ENCODE measurements at places on chromosomes 6 and 20.

DNA sequence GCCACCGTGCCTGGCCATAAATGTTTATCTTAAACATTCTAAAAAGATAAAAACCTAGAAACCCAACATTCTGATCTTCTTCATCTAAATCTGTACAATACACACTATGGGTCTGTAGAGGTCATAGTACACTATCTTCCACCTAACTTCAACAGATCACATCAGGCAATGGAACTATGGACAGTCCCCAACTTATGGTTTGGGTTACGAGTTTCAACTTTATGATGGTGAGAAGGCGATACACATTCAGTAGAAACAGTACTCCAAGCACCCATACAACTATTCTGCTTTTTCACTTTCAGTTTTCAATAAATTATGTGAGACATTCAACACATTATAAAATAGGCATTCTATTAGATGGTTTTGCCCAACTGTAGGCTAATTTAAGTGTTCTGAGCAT is 23.1 kb downstream of the FKBP5 start:
- no peak for DNase-seq

DNA sequence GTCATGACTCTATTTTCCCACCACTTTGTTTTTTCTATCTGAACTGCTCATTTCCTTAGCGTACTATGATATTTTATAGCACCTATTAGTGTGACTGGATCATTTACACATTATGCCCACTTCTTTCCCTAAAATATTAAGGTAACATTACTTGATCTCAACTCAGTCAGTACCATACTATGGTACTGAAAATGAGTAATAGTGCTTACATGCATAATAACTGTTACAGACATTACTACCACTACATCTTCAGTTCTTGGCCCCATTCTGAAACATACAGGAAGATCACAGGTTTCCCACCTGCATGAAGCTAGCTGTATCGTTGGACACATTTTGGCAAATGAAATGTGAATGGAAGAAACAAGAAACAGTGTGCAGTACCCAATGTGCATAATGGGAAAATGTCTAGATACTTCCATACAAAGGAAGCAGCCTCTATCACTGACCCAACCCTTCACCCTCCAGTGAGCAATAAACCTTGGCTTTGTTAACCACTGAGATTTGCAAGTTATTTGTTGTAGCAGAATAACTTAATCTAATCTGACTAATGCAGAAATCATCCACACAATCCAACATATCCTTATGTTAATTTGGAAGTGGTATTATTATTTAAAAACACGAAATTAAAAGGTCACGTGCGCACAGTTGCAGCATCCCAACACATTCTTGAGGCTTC is 108.6 kb upstream of the DOK5 start:
- no peak for DNase-seq

- DNase-seq: no peak
Observed at GRCh38 chr6:21228876-21229460, 364.6 kb upstream of the SOX4 start.

GRCh38 chr20:62578294-62578897 is 63.9 kb upstream of the SLCO4A1 start:
- no peak for DNase-seq

DNA sequence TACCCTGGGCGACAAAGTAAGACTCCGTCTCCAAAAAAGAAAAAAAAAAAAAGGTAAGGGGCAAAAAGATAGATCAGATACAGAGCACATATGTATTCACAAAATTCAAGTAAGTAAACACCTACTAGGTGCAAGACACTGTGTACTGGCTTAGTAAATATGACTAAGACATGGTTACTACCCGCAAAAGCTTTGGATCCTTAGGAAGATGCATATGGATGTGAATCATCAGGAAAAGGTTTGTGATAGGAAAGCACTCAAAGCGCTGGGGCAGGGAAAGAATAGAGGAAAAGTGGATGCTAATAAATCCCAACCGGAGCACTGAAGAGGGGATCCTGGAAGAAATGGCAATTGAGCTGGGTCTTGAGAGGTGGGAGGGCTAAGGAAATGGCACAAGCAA is 118.8 kb upstream of the FAM184A start:
- no peak for DNase-seq

GRCh38 chr6:18019539-18020534 is 32.4 kb upstream of the KIF13A start:
- DNase-seq: no peak

DNA sequence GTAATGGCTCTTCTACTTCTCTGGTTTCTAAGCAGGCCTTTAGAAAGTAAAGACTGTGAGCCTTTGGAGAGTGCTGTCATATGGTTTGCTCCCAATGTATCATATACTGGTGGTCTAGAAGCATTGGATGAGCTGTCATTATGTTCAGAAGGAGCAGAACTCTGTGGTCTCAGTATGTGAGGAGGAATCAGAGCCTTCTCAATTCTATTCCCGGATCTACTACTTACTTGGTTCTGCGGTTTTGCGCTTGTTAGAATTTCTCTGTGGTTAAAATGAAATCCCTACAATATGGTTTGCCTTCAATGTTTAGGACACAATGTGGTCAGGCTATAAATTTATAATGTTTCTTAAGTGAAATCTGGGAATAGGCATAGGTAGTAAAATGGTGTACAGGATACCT is 64.6 kb downstream of the RWDD2A start:
- no peak for DNase-seq

DNA sequence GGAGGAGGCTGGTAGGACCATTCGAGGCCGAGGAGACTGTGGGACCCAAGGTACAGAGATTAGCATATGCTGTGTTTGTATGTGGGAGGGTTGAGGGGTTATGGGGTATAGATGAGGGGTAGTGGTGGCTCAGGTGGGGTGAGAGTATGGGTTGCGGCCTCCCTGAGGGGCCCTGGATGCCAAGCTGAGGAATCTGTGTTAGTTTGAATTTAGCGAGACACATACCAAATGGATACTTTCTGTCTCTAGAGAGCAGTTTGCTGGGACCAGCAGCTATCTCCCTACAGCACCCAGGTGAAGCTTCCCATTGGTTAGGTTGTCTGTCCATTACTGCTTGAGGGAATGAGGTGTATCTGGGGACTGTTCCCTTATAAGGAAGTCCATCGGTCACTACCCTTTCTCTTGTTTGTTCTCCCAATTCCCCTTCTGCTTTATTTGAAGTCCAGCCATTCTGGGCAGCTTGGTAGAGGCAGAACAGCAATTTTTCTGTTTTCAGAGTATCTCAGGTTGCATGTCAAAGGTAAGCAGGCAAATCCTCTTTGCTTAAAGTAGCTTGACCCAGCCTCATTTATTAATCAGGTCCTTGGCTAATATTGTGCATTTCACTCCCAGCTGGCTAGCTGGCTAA is 15.2 kb downstream of the CHMP4B start:
- no peak for DNase-seq

DNA sequence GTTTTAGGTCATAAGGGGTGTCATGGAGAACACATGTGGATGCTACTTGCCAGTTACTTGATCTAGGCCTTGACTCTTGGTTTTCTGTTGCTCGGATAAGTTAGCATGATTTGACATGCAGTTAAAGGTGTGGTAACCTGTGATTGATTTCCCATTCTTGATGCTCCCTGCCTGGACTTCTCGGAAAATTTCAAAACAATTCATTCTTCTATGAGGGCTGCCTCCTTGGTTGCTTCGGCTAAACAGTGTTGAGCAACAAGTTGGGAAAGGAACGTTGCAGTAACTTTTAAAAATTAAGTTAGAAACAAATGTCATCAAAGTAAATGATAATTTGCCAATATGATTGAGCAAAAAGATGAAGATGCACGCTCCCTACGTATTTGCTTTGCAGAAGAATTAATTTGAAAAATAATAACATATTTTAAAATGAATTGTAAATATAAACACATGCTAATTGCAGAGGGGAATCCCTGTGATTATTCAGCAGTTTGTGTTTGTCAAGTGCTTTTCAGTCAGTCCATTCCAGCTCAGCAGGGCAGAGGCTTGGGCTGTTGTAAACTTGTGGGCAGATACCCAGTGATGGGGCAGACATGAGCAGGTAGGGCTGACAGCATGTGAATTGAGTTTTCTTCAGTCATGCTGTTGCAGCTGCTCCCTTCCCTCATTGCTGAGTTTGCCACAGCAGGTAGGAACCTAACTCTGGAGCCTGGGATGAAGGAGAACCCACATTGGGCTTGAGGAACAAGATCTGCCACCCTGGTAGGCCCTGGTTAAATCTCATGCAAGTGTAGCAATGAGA is 110.2 kb downstream of the ESR1 start:
- no peak for DNase-seq

DNA sequence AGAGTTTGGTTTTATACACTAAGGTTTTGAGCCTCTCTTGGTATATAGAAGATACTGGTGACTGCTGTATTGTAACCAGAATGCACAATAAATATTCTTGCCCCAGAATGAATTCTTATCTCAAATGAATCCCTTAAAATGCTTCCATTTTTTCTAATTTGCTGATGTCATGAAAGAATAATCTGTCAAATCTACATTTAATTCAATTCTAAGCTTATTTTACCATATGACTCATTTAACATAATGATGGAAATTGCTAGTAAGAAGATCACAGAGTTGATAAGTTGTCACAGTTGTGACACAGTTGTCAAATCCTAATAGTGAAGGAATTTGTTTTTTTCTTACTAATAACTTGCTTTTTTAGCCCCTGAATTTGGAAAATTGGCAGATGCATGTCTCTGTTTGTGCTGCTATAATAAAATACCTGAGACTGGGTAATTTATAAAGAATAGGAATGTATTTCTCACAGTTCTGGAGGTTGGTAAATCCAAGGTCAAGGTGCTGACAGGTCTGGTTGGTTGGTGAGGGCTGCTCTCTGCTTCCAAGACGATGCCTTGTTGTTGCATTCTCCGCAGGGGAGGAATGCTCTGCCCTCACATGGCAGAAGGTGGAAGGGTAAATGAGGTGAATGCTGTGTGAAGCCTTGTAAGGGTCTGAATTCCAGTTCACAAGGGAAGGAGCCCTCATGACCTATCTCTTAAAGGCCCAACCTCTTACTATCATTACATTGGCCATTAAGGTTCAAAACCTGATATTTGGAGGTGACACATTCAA is 4.7 kb downstream of the ECT2L start:
- peak; percentile 20 for DNase-seq

DNA sequence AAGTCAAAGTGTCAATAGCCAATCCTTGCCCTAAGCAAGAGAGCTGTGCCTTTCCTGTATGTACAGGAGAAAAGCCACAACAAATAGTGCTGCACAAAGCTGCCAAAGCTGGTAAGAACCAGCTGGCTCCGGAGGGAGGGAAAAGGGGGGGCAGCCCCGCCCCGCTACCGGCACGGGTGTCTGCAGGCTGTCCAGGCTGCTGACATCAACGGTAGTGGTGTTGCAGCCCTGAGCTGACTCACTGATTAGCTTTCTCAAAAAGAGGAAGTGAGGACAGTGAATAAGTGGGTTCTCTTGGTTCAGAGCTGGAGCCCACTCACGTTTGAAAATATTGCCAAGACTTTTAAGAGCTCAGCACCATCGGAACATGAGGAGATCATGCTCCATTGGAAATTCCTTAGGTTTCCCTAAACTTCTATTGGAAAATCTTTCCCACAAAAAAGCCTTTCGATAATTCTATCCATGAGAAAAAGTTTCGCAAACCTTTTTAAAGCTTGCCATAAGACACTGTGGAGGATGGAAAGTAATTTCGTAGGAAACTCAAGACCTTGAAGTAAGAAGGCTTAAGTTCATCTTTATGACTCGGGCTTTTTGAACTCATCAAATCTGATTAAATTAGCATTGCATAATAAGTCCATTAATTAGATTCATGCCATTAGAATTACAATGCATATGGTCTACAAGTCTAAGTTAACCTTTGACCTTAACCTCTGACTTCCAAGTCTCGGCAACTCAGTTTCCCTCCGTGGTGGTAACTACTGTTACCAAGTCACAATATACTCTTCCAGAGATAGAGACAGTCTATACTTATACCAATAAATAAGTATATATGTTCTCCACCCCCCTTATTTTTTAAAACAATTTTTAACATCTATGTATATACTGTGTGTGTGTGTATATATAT is 67.0 kb downstream of the TNFRSF21 start:
- DNase-seq: peak; percentile 65

GRCh38 chr6:158061361-158061708 is 79.7 kb downstream of the SYNJ2 start:
- DNase-seq: peak; percentile 23

- no peak for DNase-seq
Observed at GRCh38 chr6:106731843-106732160, 102.4 kb downstream of the QRSL1 start.

- DNase-seq: no peak
Observed at GRCh38 chr6:151914484-151914883, 107.0 kb downstream of the ESR1 start.

GRCh38 chr20:9359561-9360308 is 154.7 kb upstream of the LAMP5 start:
- DNase-seq: peak; percentile 37

- DNase-seq: no peak
Observed at GRCh38 chr20:4435671-4436455, 285.8 kb upstream of the PRND start.

GRCh38 chr20:63782051-63782471 is 42.5 kb downstream of the SLC2A4RG start:
- DNase-seq: no peak

DNA sequence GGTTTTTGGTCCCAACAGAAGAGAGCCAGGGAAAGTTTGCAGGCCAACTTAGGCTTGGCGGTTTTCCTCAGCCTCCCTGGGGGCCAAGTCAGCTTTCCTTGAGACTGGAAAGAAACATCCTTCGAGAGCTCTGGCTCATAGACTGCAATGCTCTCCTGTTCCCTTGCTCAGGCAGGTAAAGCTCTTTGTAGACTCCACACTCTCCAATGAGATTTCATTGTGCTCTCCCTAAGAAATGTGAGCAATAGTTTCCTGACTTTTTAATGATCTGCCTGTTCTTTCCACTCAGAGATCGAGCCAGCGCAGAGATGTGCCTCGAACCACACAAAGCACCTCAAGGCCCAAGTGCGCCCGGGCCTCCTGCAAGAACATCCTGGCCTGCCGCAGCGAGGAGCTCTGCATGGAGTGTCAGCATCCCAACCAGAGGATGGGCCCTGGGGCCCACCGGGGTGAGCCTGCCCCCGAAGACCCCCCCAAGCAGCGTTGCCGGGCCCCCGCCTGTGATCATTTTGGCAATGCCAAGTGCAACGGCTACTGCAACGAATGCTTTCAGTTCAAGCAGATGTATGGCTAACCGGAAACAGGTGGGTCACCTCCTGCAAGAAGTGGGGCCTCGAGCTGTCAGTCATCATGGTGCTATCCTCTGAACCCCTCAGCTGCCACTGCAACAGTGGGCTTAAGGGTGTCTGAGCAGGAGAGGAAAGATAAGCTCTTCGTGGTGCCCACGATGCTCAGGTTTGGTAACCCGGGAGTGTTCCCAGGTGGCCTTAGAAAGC is 13.9 kb downstream of the TNFAIP3 start:
- no peak for DNase-seq

- no peak for DNase-seq
Observed at GRCh38 chr20:24971376-24972101, 21.0 kb downstream of the APMAP start.

DNA sequence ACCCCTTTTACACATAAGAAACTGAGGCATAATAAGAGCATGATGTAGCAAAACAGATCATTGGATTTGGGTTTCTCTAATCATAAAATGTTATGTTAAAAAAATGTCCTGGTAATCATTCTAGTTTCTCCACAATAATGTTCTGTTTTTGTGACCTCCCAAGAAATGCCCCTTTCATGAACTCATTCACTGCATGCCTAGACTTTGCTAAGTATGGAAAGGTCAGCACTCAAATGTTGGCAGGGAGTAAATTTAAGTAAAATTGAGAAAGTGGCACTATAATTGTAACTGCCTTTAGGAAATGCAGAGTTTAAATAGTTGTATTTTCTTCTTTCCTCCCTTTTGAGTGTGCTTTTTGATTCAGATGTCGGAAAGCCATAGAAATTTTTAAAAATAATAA is 48.5 kb upstream of the ID4 start:
- DNase-seq: no peak

- DNase-seq: no peak
Observed at GRCh38 chr6:91298543-91299145, 711.8 kb upstream of the MAP3K7 start.
